ENCODE measurements at places on chromosomes 7 and 10.

GRCh38 chr7:4703532-4703931, 21.4 kb downstream of the FOXK1 start:
- DNase-seq: no peak

- no peak for DNase-seq
Measured at GRCh38 chr7:945147-945555, 9.3 kb downstream of the ADAP1 start.

DNA sequence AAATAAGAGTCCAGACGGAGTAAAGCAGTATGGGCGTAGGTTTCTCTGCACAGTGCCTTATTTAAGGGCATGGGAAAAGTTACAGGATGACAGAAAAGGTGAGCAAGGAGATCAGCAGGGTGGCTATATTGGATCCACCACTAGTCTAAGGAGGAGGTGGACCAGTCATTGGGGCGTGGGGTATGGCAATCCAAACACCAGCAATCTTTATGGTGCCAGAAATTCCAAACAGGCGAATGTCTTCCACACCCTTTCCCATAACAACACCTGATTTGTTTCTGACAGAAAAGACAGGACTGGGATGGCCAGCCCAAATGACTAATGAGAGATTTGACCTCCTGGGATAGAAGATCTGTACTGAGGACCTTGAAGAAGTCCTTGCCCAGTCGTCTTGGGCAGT, 181.8 kb upstream of the MBL2 start:
- no peak for DNase-seq

GRCh38 chr10:133230044-133230361, at the start of gene UTF1:
UTF1 (plus strand) TSS chr10:133230217; CDS start chr10:133230289, 72 bp downstream.
- no peak for DNase-seq

- no peak for DNase-seq
Measured at GRCh38 chr10:8444630-8445029, 390.1 kb downstream of the GATA3 start.

GRCh38 chr7:114835303-114835702, 86.6 kb upstream of the MDFIC start:
- no peak for DNase-seq

GRCh38 chr10:113569576-113569975, 16.7 kb downstream of the HABP2 start:
- no peak for DNase-seq

- no peak for DNase-seq
Measured at GRCh38 chr7:133381965-133382364, 129.1 kb downstream of the EXOC4 start.

DNA sequence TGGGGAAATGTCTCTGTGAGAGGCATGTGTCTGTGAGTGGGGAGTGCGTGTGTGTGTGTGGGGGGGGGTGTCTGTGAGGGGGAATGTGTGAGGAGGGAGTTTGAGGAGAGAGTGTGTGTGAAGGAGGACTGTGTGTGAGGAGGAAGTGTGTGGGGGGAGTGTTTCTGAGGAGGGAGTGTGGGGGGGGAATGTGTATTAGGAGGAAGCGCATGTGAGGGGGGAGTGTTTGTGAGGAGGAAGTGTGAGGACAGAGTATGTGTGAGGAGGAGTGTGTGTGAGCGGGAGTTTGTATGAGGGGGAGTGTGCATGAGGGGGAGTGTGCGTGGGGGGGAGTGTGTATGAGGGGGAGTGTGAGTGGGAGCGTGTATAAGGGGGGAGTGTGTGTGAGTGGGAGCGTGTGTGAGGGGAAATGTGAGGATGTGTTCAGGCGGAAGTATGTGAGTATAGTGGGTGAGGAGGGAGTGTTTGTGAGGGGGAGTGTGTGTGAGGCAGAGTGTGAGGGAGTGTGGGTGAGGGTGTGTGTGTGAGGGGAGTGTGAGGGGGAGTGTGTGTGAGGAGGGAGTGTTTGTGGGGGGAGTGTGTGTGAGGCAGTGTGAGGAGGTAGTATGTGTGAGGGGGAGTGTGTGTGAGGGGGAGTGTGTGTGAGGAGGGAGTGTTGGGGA, 21.8 kb upstream of the PTPRN2 start:
- DNase-seq: no peak

DNA sequence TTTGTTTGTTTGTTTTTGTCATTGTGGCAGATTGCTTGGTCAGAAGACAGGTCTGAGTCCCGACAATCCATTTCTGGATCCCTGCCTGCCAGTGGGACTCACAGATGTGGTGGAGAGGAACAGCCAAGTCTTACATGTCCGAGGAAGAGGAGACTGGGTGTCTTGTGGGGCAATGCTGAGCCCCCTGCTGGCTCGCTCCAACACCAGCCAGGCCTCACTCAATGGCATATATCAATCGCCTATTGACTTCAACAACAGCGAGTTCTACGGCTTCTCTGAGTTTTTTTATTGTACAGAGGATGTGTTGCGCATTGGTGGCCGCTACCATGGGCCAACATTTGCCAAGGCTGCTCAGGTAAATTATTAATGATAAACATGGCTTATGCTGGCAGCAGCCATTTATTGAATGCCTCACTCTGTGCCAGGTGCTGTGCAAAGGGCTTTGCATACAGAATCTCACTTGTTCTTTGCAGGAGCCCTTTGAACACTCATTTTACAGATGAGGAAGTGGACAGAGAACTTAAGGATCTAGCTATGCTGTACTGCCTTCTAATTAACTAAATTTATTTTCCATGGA, 33.3 kb downstream of the COX15 start:
- DNase-seq: no peak

DNA sequence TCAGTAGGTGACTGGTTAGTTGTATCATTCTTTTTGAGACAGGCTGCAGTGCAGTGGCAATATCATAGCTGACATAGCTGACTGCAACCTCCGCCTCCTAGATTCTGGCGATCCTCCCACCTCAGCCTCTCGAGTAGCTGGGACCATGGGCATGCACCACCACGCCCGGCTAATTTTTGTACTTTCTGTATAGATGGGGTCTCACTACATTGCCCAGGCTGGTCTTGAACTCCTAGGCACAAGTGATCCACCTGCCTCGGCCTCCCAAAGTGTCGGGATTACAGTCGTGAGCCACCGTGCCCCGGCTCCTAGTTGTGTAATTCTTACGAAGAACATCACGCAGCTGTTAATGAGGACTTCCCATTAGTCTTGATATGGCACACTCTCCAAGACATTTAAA, 123.4 kb upstream of the VKORC1L1 start:
- DNase-seq: no peak

DNA sequence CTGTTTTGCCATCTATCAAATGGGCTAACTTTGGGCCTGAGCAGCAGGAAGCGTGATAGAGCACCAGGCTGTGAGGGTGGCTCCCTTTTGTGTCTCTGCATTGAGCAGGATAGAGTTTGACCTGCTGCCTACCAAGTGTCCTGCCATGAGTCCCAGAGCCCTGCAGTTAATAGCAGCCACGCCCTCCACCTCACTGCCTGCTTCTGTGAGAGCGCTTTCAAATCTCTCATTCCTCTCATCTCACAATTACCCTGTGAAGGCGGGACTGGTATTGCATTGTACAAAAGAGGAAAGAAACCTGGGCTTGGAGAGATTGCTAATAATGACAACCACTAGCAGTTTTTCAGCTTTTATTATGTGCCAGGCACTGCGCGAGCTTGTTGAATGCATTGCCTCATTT, 39.9 kb downstream of the UNC5B start:
- no peak for DNase-seq

- DNase-seq: no peak
Measured at GRCh38 chr10:118171861-118172260, 125.1 kb upstream of the RAB11FIP2 start.

GRCh38 chr7:69843653-69844052, 245.4 kb downstream of the AUTS2 start:
- DNase-seq: no peak

DNA sequence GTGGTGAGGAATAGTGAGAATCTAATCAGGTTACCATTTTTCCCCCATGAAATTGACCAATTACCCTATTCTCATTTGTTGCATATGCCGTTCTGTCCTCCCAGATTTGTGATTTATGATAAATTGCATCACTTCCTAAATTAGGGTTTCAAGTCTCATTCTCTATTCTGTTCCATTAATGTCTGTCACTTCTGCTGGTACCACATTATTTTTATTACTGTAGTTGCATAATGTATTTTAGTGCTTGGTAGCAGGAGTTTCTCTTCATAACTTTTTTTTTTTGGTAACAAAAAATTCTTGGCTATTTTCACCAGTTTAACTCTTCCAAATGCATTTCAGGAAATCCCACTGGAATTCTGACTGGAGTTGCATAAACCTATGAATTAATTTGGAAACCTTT, 44.0 kb upstream of the FAM133B start:
- no peak for DNase-seq

DNA sequence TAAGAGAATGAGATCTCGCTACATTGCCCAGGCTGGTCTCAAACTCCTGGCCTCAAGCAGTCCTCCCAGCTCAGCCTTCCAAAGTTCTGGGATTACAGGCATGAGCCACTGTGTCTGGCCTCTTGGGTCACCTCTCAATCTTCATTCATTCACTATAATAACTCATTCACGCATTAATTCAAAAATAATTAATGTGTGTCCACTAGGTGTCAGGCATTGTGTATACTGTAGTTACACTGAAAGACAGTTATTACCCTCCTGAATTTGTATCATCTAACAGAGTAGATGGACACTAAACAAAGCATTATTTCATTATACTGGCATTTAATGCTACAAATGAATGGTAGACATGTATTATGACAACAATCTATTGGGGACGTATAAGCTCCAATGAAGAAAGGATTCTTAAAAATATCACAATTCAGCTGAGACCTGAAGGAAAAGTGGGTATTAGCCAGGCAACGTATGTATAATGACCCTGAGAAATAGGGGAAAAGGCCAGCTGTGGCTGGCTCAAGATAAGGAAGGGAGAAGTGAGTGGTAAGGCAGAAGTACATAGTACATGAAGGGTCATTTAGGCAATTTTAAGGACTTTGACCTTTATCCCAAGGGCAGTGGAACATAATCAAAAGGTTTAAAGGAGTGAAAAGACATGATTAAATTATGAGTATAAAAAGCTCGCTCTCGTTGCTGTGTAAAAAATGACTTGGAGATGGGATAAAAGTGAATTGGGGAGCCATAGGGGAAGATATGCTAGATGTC, 150.7 kb downstream of the BTAF1 start:
- no peak for DNase-seq

GRCh38 chr7:76259124-76260093, 43.1 kb upstream of the HSPB1 start:
- DNase-seq: no peak

- DNase-seq: no peak
Measured at GRCh38 chr10:16182144-16182543, 254.7 kb upstream of the PTER start.

DNA sequence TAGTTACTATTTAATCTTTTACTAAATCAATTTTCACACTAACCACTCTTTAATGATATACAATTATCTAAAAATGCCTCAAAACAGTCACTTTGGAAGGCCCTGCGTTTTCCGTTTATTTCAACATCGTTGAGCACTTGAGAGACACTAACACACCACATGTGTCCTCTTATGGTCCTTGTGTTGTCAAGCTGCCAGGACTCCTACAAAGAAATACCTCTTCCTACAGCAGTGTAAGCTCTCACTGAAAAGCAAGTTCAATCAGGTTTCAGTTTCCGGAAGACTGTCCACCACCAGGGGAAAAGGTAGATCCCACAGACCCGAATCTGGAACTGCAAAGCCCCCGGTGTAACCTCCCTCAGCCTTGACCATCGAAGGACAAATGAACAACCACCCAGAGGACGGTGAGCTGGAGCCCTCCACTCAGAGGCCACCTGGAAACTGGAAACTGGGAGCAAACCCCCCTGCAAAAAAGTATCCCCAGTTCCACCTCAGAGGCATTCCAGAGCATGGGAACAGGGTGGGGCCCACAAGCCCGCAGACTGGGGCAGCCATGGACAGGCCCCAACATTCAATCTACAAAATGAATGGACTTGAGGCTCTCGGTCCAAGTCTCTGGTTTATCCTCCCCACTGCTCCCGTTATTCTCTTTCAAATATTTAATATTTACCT, 37.6 kb downstream of the KCNH2 start:
- no peak for DNase-seq

- DNase-seq: no peak
Measured at GRCh38 chr10:126421756-126422256, 33.5 kb upstream of the ADAM12 start.

GRCh38 chr7:1537535-1538412, 7.3 kb downstream of the MAFK start:
- DNase-seq: no peak

- DNase-seq: no peak
Measured at GRCh38 chr10:308572-309085, 173.4 kb downstream of the ZMYND11 start.

DNA sequence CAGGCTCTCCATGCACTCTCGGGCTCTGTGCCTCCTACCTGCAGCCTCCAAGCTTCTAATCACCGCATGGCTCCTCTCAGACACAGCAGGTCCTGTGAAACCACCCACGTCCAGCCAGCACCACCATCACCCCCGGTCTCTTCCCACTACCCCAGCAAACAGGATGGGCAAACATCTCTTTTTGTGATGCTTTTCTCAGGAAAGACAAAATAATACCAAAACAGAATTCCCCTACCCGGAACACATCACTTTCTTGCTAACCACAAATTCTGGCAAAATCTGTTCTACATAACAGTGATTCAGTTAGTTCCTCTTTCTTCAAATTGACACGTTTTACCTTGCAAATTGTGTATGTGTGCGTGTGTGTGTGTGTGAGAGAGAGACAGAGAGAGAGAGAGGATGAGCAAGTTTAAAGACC, 6.5 kb downstream of the SNX8 start:
- no peak for DNase-seq

- no peak for DNase-seq
Measured at GRCh38 chr7:103859709-103860108, 129.7 kb downstream of the RELN start.

DNA sequence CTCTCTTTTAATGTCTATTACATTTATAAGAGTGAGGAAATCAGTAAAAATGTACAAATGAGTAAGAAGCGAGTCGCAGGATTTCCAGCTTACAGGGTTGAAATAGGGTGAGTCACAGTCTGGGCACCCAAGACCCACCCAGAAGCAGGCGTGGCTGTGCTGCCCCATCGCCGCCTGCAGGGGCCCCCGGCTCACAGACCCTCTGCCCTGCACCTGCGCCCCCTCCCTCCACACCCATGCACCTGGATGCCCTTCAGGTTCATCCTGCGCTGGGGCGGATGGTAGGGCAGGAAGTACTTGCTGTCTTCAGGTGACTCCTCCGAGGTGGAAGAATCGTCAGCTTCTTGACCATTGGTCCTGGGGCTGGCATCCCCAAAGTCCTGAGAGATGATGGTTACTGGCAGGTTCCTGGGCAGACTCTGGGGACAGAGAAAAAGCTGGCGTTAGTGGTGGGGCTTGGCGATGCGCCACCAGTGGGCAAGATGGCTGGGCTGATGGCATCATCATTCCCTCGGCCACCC, 90.2 kb upstream of the GNA12 start:
- DNase-seq: no peak

- peak; percentile 81 for DNase-seq
Measured at GRCh38 chr10:110918269-110918642, 724 bp downstream of the BBIP1 start.

DNA sequence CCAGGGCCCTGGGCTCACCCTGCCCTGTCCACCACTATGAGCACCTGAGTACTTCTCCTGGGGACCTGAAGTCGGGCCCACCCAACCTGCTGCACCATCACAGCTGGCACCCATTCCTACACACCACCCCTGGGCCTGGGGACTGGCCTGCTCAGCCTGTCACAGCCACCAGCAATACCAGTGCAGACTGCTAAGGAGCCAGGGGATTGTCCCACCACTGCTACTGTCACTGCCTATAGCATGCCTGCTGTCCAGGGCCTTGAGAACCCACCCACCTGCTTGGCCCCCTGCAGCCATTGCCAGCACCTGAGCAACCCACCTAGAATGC, 624.8 kb upstream of the FOXK1 start:
- no peak for DNase-seq

Measured in activated effector memory CD4-positive, alpha-beta T cell treated with Interleukin-2 at 50 U/mL for 16 hours (primary cell).